Substantia nigra (tissue), 51 donors: ENCODE measurements at places on chromosomes 7 and 10.

DNA sequence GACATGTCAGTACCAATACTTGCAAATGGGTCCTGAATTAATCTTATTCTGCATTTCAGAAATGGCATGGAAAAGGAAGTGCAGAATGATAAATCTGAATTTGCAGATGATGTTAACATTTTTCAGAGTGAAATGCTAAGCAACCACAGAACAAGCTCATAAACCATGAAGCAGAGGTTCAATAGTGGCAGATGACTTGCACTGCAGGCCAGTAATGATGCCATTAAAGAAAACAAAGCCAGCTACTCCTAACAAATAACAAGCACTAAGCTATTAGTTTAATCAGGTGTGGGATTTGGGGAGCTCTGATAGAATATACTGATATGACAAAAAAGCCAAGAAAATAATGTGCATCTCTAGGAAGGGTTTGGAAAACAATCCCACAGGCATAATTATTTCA is 85.4 kb downstream of the FAM13C start:
- no peak for DNase-seq

GRCh38 chr10:72062832-72063702 is 25.3 kb downstream of the SPOCK2 start:
- DNase-seq: no peak

- DNase-seq: no peak
These were observed 13.9 kb downstream of the TRIM8 start for GRCh38 chr10:102657984-102658724.

- DNase-seq: peak; percentile 15
These were observed 51.2 kb upstream of the CARD11 start for GRCh38 chr7:3094701-3095445.

- no peak for DNase-seq
These were observed 253.1 kb downstream of the FZD1 start for GRCh38 chr7:91517201-91517785.

DNA sequence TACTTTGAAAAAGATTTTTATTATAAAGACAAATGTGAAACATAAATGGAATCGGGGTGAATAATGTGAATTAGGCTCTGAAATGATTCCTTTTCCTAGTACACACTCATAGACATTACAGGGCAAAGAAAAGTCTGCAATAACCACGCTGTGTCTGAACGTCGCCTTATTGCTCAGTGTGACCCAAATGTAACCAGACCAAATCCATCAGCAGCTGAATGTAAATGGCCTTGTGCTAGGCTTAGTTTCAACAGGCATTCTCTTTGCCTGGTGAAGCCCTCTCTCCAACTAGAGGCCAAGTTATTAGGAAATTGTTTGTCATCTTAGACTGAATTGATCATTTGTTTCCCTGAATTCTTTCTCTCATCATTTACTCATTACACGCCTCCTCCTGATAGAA is 225.5 kb downstream of the CHCHD3 start:
- DNase-seq: no peak

GRCh38 chr10:72162978-72163377 is 52.8 kb upstream of the ANAPC16 start:
- no peak for DNase-seq

DNA sequence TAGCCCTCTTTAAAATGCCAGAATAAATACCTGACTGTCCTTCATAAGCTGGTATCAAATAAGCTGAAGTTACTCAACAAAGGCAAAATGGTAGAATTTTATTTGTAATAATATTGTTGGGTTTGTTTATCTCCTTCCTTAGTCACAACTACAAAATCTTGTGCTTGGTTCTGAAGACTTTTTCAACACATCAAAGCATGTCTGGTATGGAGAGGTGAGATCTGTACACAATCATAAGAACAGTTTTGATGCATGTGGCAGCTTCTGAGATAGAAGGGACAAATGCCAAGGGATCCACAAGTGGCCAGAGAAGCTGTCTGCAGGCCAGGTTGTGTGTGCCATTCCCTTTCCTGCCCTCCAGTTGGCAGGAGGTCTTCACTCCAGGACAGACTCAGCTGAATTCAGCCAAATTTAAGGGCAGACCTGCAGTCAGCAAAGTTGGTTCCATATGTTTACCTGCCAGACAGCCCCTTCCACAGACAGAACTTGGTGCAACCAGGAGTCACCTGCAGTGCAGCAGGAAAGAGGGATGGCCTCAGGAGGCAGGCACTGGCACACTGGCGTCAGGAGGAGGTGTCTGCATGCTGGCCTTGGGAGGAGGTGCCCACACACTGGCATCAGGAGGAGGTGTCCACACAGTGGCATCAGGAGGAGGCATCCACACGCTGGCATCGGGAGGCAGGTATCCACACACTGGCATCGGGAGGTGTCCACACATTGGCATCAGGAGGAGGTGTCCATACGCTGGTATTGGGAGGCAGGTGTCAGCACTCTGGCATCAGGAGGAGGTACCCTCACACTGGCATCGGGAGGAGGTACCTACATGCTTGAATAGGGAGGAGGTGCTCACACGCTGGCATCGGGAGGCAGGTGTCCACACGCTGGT is 93.1 kb upstream of the IKZF1 start:
- no peak for DNase-seq
